ENCODE measurements at places on chromosomes 16 and 17. TPM values are rescaled to one million over a fixed set of nuclear protein-coding genes. Genes with fewer than 3 reads are reported as not detected.
A peak's percentile ranks its signal among the peaks of the same experiment; 100 is the strongest.

Gene C17orf67
- 1.6 TPM for total RNA-seq

Gene TM4SF5
- total RNA-seq, result not detected

DNA sequence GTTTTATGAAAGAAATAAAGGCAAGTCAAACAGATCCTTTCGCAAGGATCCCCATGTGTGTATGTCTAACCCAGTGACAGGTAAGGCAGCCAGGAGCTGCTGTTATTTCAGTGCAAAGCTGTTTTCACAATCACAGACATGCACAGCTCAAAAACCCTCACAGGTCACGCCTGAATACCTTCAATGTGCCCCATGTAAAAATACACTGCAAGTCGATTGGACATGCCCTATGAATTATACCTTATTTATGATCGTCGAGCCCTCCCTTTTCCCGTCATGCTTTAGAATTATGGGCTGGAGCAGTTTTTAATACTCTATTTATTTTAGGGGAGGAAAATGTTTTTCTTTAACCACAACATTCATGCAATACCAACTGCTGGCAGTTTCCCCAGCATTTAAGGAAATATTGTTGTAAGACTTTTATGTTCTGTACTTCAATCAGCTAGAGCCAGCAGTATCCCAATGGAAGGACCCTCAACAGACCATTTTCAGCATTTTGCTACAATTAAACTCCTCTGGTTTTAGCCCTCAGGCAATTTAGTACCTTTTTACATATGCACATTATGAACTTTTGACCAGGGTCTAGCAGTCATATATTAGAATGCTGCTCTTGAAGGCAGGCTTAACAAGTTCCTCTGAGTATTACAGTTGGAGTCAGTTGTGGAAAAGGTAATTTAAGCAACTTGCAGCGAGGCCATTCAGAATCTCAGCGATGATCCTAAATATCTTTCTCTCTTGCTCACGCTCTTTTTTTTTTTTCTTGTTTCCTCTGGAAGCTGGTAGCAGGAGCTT lies 362.2 kb downstream of the WWOX start:
- no peak overlapping the region for H3K27ac ChIP-seq
- no peaks in the 10 kb centered on the region for H3K27me3 ChIP-seq
- no peak overlapping the region for H3K4me3 ChIP-seq

Gene TAT
- total RNA-seq, result 0.74 TPM

DNA sequence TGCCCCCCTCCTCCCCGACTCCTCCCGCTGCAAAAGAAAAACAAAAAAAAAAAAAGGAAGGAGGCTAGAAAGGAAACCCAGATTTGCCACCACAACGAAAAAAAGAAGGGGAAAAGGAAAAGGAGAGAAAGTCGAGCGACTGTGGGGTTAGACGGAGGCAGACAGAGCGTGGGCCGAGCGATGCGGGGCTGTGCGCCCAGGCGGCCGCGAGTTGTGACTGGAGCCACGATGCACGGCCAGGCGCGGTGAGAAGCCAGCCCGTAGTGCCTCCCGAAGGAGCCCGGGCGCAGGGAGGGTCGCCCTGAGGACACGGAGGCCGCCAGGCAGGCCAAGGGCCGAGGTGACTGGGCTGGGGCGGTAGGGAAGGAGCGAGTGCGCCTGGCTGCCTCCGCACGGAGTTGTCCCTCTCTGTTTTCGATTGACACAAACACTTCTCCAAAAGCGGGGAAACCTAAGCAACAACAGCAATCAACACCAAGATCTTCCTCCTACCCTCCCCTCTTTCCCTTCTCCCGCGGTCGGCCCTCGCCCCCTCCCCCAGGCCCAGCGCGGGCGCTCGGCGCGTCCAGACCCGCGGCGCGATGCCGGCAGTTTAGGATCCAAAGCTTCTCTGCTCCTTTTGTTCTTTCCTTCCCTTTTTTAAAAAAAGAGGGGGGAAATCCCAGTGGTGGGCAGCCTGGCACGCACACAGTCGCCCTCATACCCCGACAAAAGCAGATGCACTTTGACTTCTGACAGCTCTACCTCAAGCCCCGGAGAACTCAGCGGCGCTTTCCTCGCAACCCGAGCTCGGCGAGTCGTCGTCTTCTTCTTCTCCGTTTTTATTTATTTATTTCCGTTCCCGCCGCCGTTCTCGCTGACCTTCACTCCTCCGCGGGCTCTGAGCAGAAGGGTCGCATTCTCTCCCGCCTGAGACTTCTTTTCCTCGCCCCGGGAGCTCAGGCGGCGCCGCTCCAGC lies at the start of gene LHX1:
TSS of gene LHX1 (plus strand) at position 475 of the 958 bp plus-strand sequence. CDS start 723 bp downstream, outside the sequence.
- H3K4me1 ChIP-seq, result peaks cover 4% of the 10 kb centered on the region
- no peak within 1 kb of the TSS for H3K27ac ChIP-seq
- peaks cover 97% of the 10 kb centered on the region for H3K27me3 ChIP-seq

Gene SLC38A8
- total RNA-seq, result not detected

DNA sequence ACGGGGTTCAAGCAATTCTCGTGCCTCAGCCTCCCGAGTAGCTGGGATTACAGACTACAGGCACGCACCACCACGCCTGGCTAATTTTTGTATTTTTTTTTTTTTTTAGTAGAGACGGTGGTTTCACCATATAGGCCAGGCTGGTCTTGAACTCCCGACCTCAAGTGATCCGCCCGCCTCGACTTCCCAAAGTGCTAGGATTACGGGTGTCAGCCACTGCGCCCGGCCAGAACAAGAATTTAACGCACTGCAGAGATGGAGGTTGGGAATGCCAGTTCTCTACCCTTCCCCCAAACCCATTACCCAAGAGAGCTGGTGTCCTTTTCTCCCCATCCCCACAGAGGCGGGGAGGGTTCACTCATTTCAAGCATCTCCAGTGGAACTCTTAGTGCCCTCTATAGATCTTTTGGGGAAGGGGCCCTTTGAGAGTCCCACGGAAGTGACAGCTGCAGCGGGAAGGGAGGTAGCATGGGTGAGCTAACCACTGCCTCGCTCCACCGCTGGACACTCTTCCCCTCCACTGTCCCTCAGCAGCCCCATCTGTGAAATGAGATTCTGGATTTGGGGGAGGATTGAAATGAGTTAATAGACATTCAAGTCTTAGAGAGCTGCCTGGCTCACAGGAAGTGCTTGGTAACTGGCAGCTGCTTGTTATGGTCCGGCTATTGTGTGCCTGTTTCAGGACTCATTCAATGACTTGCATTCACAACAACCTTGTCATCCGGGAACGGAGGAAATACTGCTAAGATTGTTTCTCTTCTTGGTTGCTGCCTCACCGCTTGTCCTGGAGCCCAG lies 3.5 kb upstream of the UBALD2 start:
- no peak overlapping the region for H3K4me3 ChIP-seq
- peak overlapping the region; percentile 81 for H3K27ac ChIP-seq
- no peaks in the 10 kb centered on the region for H3K36me3 ChIP-seq

Gene KRTAP17-1
- not detected for total RNA-seq

Gene GALK1
- total RNA-seq, result 52.9 TPM

DNA sequence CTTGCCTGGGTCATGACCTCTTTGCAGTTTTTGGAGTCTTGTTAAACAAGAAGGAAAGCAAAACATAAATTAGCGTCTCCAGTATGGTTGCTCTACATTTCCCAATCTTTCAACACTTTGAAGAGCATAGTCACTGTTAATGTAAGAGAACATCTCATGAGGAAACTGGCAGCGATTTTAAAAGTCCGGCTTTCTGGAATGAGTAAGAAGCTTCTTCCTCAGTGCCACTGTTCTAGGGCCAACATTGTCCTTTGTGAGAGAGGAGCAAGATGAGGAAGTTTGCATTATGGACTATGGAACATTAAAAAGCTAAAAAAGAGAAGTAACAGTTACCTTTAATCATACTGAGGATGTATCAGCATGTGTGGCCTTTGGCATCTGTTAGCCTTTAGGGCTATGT lies 73.1 kb downstream of the WNT3 start:
- no peak for DNase-seq
- H3K27ac ChIP-seq, result no peak overlapping the region

Data from lung (tissue), 17 donors.